ENCODE measurements at places on chromosomes 5 and 9.

- no peak for DNase-seq
These were observed 44.8 kb upstream of the STARD4 start for GRCh38 chr5:111557111-111557510.

DNA sequence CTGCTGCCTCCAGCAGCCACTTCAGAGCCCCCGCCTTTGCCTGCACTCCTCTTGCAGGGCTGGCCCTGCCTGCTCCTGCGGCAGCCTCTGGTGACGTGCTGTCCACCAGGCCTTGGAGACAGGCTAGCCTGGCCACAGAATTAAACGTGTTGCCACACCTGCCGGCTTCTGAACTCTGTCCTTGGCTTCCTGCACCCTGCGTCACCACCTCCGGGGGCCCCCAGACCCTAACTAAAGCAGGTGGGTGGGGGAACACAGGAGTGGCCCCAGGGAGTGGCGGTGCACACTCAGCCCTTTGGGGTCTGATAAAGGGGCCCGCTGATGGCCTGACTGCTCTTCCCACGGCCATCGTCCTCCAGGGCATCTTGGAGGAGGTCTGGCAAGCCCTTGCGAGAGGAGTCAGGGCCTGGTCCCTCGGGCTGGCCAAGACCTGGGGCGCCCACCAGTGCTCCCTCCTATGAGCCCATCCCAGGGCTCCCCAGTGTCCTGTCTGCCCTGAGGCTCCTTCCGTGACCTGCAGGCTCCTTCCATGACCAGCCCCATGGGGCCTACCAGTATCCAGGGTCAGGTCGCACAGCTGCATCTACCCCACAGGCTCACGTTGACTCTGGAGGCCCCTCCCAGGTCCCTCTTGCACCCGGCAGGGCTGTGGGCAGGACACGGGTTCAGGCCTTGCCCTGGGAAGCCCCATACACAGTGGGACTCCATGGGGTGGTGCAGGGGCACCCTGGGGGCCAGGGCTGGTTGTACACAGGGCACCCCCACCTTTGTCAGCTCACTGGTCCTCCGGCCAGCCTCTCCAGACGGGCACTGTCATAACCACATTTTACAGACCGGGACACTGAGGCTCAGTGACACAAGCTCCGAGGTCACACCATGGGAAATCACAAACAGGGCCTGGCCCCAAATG, 1.0 kb upstream of the MAMDC4 start:
- no peak for DNase-seq

- DNase-seq, result no peak
These were observed 52.3 kb upstream of the RPL26L1 start for GRCh38 chr5:172906888-172907287.

GRCh38 chr5:27458287-27458686, 419.9 kb upstream of the CDH9 start:
- DNase-seq, result no peak

GRCh38 chr5:1963941-1964451, 81.3 kb upstream of the IRX4 start:
- no peak for DNase-seq

GRCh38 chr9:112558476-112558875, 71.8 kb downstream of the KIAA1958 start:
- no peak for DNase-seq

DNA sequence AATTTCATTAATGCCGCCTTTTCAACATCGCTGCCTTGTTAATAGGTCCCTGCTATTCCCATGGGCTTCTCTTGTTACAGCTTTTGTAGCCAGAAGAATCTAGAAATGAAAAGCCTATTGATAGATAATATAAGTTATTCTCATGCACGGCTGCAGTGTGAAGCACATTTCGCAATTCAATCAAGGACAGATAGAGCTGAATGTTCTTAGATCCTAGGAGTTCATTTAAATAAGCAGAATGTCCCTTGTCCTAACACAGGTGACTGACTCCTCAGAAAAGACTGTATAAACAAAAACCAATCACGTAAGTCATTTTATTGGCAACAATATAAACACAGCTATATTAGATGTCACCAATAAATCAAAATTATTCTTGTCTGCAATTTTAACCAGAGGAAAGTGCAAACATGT, 9.4 kb downstream of the GLIS3 start:
- no peak for DNase-seq

DNA sequence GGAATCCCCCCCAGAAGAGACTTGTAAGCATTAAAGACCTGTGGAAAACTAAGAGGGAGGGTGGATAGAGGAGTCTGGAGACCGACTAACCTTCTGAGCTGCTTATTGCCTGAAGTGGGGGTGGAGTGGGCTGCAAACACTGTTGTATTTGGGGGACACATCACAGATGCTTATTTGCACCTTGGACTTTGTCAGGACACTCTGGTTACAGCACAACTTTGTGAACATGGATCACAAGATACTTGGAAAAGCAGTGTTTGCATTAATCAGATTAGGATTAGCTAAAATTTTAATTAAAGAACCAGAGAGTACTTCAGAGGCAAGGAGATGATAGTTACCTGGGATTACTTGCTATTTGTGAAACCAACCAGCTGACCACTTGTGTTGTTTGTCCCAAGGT, 30.9 kb downstream of the TMC1 start:
- no peak for DNase-seq

GRCh38 chr5:64384765-64385164, 121.0 kb upstream of the RGS7BP start:
- DNase-seq, result no peak

- no peak for DNase-seq
These were observed 326.6 kb downstream of the ARL15 start for GRCh38 chr5:53983568-53984460.

GRCh38 chr5:128491291-128491690, 46.8 kb downstream of the FBN2 start:
- peak; percentile 39 for DNase-seq

DNA sequence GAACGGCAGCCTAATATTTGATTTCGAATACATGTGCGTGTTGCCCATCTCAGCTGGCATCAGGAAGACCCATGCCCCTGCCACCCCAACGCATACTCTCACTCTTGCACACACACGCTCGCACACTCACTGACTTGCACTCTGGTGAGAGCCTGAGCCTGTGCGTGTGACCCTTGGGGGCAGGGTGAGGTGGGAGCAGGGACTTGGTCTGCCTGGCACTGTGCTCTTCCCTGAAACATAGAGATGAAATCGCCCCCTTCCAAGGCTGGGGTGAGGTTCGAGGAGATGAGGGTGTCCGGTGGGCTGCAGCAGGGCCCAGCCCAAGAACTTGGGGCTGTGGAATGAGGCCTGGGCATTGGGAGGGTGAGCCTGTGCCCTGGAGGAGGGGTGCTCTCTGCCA, 1.2 kb downstream of the LCN9 start:
- no peak for DNase-seq

DNA sequence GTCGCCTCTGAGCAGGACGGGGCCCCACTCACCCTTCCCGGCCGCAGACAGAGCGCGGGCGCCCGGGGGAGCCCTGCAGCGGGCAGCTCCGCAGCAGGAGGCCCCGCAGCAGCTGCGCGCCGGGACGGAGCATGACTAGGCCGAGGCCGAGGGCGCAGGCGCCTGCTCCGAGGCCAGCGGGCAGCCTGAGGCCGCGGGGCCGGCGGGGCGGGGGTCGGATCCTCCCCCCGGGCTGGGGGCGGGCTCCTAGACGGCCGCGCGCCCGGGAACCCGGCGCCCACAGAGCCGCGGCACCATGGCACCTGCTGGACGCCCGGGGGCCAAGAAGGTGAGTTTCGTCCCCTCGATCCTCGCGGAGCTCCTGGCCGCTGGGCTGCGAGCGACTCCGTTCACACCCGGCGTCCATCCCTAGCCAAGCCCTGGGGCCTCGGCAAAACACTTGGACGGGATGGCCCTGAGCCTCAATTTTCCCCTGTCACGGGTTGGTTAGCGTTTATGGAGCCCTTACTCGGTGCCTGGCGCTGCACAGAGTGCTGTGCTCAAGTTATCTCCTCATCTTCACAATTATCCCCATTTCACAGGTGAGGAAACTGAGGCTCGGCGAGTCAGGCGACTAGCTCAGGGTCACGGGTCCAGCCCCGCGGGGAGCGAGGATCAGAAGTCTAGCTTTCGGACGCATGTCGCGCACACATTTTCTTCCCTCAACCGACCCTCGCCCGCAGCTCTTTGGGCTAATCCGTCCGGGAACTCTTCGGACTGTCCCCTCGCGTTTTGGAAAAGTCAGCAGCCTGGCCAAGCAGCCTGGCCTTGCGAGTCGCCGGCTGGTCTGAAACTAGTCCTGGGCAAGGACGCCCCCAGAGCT, at the start of the genes BHMT2 and DMGDH:
BHMT2 (plus strand) TSS at position 280 of the 862 bp plus-strand sequence; CDS start at position 296, 16 bp downstream.
DMGDH (minus strand) TSS at position 187 of the 862 bp plus-strand sequence; CDS start at position 133, 54 bp downstream.
- DNase-seq, result no peak
